WTC11 (cell line): ENCODE measurements at places on chromosomes 11 and 22. TPM values are rescaled to one million over a fixed set of nuclear protein-coding genes. Genes with fewer than 3 reads are reported as not detected.

GRCh38 chr11:117205211-117205818, 6.1 kb downstream of the TAGLN start:
- peaks cover 7% of the 10 kb centered on the region for H3K36me3 ChIP-seq
- no peaks in the 10 kb centered on the region; the same call in 1 of the 2 replicates for H3K27me3 ChIP-seq
- peaks cover 9% of the 10 kb centered on the region for H3K4me1 ChIP-seq
- H3K4me3 ChIP-seq: no peak overlapping the region

GRCh38 chr11:122365610-122366360, 249.8 kb upstream of the BLID start:
- H3K4me3 ChIP-seq: no peak overlapping the region
- peaks cover 21% of the 10 kb centered on the region for H3K4me1 ChIP-seq
- H3K27me3 ChIP-seq: no peaks in the 10 kb centered on the region
- no peak for DNase-seq
- H3K36me3 ChIP-seq: peaks cover 5% of the 10 kb centered on the region

GRCh38 chr11:103940551-103940950, 95.9 kb upstream of the DDI1 start:
- peaks cover 14% of the 10 kb centered on the region for H3K4me1 ChIP-seq
- no peak overlapping the region for H3K4me3 ChIP-seq
- no peak overlapping the region for H3K27ac ChIP-seq
- peaks cover 5% of the 10 kb centered on the region; the same call in 1 of the 2 replicates for H3K36me3 ChIP-seq
- DNase-seq: no peak
- no peaks in the 10 kb centered on the region for H3K27me3 ChIP-seq

GRCh38 chr22:25739659-25740344, 2.2 kb upstream of the MYO18B start:
- no peaks in the 10 kb centered on the region for H3K36me3 ChIP-seq
- DNase-seq: no peak
- H3K4me1 ChIP-seq: peaks cover 3% of the 10 kb centered on the region; the same call in 1 of the 2 replicates
- no peak overlapping the region for H3K27ac ChIP-seq
- H3K27me3 ChIP-seq: no peaks in the 10 kb centered on the region

Gene SLC22A12
- not detected in 3 replicates for total RNA-seq

Gene POTEH
- total RNA-seq: not detected in 3 replicates

GRCh38 chr11:63485777-63486176, 5.2 kb downstream of the PLAAT5 start:
- H3K27ac ChIP-seq: no peak overlapping the region
- no peak for DNase-seq
- H3K4me3 ChIP-seq: no peak overlapping the region
- H3K36me3 ChIP-seq: peaks cover 48% of the 10 kb centered on the region

Gene GPR83
- 0.23 to 0.48 TPM (median 0.42 TPM) in 3 replicates for total RNA-seq

Gene KCNQ1OT1
- 2.1 to 2.4 TPM (median 2.3 TPM) in 3 replicates for total RNA-seq

Gene B3GAT3
- 41.2 to 43.9 TPM (median 43.3 TPM) in 3 replicates for total RNA-seq

Gene CARD18
- not detected in 3 replicates for total RNA-seq

DNA sequence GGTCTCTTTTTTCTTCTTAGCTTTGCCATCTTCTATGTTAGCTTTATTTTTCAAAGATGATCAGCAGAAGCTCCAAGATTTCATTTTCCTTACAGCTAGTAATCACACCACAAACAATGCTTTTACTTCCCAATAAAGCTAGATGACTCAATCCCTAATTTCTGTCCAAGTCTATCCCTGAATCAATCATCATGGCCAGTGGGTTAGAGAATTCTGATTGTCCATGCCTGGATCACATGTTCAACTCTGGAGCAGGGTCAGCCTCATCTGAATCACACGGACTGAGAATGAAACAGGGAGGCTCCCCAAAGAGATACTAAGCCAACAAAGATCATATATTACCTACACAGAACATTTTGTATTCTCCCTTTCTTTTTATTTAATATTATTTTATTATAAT, 79.6 kb downstream of the BBOX1 start:
- no peaks in the 10 kb centered on the region for H3K27me3 ChIP-seq
- H3K4me3 ChIP-seq: no peak overlapping the region
- no peak for DNase-seq

DNA sequence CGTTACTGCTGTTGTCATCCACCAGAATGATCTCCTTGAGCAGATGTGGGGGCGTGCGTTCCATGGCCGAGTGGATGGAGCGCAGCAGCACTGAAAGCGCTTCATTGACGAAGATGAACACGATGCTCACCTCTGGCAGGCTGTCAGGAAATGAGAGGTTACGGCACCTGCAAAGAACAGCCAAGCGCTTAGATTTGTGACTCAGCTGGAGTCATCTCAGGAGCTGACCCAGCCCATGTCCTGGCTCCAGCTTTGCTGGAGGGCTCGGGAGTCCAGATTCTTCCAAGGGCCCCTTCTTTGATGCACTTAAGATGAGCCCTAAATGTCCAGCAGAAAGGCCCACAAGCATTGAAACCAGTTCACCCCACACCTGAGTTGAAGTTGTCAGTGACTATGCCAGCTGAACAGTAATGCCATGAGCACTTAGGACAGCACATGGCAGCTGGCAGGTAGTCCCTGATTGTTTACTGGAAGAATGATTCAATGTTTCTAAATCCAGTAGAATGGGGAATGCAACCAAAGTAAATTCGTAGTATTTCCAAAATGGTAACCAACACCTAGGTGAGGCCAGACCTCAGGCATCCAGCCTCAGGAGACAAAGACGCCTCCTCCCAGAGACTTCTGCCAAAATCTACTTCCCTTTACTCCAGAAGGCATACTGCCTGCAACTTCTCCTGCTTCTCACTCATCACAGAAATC, 79.7 kb upstream of the CSNK2A3 start:
- H3K4me1 ChIP-seq: peaks cover 5% of the 10 kb centered on the region
- no peaks in the 10 kb centered on the region for H3K36me3 ChIP-seq
- H3K27ac ChIP-seq: no peak overlapping the region
- no peak overlapping the region for H3K4me3 ChIP-seq

Gene CRYBA4
- total RNA-seq: 0.53 to 1.1 TPM (median 0.81 TPM) in 3 replicates

DNA sequence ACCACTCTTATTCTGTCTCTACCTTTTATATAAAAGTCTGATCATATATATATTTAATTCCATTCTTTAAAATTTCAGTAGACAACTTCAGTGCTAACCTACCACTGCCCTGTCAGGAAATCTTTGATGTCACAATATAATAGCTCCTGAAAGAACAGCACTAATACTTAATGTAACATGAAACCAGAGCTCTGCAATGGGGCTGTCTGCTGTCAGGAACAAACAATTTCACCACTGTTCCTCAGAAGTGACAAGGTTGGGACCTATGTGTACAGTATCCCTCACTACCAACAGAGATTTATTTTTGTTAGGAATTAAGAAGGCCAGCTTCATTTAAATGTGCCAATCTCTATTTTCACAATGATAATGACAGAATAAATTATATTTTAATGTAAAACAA, 165.5 kb upstream of the C11orf58 start:
- no peak overlapping the region for H3K27ac ChIP-seq
- no peaks in the 10 kb centered on the region; the same call in 1 of the 2 replicates for H3K27me3 ChIP-seq
- no peaks in the 10 kb centered on the region for H3K4me1 ChIP-seq
- no peak overlapping the region for H3K4me3 ChIP-seq
- DNase-seq: no peak

Gene ADM
- 18.7 to 40.8 TPM (median 40.1 TPM) in 3 replicates for total RNA-seq

DNA sequence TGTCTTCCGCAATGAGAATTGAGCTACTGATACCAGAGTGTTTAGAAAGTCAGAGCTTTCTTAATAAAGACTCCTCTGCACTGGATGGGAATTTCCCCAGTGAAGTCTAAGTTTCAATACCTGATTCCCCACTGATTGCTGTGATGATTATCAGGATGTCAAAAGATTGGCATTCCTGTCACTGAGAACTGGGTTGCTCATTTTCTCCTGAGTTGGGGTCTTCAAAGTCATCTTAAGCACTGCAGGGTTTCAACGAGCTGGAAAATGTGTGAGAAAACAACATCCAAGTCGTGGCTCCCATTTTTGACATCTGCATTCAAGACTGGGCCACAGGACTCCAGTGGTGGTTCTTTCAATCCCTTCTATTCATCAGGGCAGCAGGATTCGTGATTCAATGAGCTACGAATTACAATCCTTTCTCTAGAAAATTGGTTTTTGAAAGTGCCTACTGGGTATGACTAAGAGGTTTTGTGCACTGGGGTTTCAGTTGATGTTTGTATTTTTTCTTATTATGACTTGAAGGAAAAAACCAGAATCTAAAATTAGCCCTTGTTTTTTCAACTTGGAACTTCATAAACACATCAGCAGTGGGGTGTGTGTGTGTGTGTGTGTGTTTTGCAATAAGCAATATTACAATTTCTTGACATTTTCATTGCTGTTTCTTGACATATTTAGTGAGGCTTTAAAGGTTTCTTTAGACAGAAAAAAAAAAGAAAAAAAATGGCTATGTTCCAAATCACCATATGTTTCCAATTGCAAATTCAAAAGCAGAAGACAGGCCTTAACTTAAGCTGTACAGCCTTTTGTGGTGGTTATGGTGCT, 233.0 kb downstream of the FAM76B start:
- no peaks in the 10 kb centered on the region for H3K36me3 ChIP-seq
- no peak for DNase-seq
- H3K4me3 ChIP-seq: no peak overlapping the region
- no peaks in the 10 kb centered on the region for H3K27me3 ChIP-seq
- H3K27ac ChIP-seq: peak overlapping the region; percentile 21; the same call in 1 of the 2 replicates
- H3K4me1 ChIP-seq: peaks cover 18% of the 10 kb centered on the region

DNA sequence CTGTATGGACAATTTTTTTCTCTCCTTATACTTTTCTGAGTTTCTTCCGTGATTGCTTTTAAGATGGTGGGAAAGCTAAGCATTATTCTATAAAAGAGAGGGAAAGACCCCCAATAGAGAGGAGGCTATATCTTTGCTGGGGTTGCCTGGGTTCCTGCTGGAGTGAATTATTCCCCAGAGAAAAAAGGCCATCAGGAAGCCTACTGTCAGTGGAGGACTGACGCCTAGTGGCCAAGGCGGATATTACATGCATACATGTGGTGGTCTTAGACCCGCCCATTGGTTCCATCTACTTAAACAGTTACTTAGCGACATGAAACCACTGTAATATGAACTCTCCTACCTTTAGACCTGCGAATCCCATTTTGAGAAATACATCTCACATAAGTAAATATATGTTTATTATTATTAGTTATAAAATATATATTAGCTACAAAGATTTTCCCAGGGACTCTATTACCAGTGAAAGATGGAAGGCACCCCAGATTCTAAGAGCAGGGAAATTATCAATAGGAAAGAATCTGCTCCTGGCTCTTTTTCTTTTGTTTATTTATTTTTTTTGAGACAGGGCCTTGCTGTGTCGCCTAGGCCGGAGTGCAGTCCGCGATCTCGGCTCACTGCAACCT, 15.7 kb upstream of the PGA3 start:
- DNase-seq: peak; percentile 90
- H3K4me1 ChIP-seq: no peaks in the 10 kb centered on the region
- no peaks in the 10 kb centered on the region for H3K27me3 ChIP-seq
- H3K36me3 ChIP-seq: no peaks in the 10 kb centered on the region
- no peak overlapping the region for H3K4me3 ChIP-seq

Gene LMO2
- total RNA-seq: 1.0 to 3.4 TPM (median 1.4 TPM) in 3 replicates

Gene THY1
- 325 to 376 TPM (median 365 TPM) in 3 replicates for total RNA-seq

- H3K4me1 ChIP-seq: 0 out of 2 replicates have a peak, but pooled peaks cover 2% of the 10 kb centered on the region
- H3K36me3 ChIP-seq: no peaks in the 10 kb centered on the region
- no peak overlapping the region for H3K27ac ChIP-seq
- no peak overlapping the region for H3K4me3 ChIP-seq
- no peaks in the 10 kb centered on the region for H3K27me3 ChIP-seq
- DNase-seq: no peak
Measured at GRCh38 chr11:11171854-11172253, 181.2 kb downstream of the CSNK2A3 start.

Gene TUB
- 29.2 to 32.1 TPM (median 30.0 TPM) in 3 replicates for total RNA-seq

Gene RFPL3
- 0.16 TPM in 1 of 3 replicates, not detected in the others for total RNA-seq

DNA sequence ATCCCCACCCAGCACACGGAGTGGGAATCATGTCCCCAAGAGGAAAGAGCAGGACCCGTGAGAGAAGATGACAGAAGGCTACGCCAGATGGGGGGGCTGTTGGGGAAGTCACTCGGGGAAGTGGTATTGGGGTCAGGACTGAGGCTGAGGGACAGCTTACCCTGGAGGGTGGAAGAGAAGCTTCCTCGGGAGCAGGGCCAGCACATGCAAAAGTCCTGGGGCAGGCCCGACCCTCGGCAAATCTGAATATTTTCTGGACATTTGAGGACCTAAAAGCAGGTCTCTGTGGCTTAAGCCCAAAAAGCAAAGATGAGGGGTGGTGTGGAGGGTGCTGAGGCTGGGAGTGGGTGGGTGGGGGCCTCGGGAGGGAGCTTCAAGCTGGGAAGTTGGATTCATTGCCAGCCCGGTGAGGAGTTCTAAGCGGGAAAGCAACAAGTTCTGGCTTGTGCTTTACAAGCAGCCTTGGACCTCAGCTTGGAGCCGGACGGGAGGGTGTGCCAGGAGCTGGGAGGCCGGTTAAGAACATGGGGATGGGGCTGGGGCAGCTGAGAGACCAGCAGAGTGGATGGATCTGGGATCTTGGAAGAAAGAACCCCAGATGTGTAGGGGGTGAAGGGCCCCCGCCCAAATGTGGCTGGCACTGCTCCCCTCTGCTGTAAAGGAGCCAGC, 34.9 kb downstream of the GRAMD4 start:
- H3K27me3 ChIP-seq: no peaks in the 10 kb centered on the region
- H3K27ac ChIP-seq: peak overlapping the region; percentile 72
- H3K36me3 ChIP-seq: no peaks in the 10 kb centered on the region
- DNase-seq: no peak
- H3K4me1 ChIP-seq: peaks cover 10% of the 10 kb centered on the region

Gene HTR3B
- not detected in 3 replicates for total RNA-seq

Gene HPX
- 1.4 to 2.4 TPM (median 1.7 TPM) in 3 replicates for total RNA-seq

Gene SPA17
- total RNA-seq: 3.5 to 3.8 TPM (median 3.5 TPM) in 3 replicates

Gene NOX4
- 0.78 to 1.5 TPM (median 1.1 TPM) in 3 replicates for total RNA-seq

Gene VSIG2
- total RNA-seq: 0.46 to 0.79 TPM (median 0.71 TPM) in 3 replicates

DNA sequence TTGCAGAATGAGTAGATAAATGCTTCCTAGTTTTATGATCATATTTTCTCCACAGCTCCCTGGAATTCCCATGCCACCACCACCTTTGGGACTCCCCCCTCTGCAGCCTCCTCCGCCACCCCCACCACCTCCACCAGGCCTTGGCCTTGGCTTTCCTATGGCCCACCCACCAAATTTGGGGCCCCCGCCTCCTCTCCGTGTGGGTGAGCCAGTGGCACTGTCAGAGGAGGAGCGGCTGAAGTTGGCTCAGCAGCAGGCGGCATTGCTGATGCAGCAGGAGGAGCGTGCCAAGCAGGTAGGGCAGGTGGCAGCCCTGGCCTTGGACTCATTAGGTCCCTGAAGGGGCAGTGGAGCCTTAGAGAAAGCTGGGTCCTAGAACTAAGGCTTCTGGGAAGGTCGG, 2.9 kb downstream of the SF3B2 start:
- no peak overlapping the region for H3K27ac ChIP-seq
- DNase-seq: no peak
- H3K27me3 ChIP-seq: no peaks in the 10 kb centered on the region
- H3K4me3 ChIP-seq: no peak overlapping the region
- peaks cover 21% of the 10 kb centered on the region for H3K4me1 ChIP-seq

Gene RAB38
- 13.3 to 18.4 TPM (median 17.5 TPM) in 3 replicates for total RNA-seq
